Cerebellum (tissue), 4 donors: ENCODE measurements at places on chromosomes 4 and X. TPM values are rescaled to one million over a fixed set of nuclear protein-coding genes. Genes with fewer than 3 reads are reported as not detected.
A peak's percentile ranks its signal among the peaks of the same experiment; 100 is the strongest.

DNA sequence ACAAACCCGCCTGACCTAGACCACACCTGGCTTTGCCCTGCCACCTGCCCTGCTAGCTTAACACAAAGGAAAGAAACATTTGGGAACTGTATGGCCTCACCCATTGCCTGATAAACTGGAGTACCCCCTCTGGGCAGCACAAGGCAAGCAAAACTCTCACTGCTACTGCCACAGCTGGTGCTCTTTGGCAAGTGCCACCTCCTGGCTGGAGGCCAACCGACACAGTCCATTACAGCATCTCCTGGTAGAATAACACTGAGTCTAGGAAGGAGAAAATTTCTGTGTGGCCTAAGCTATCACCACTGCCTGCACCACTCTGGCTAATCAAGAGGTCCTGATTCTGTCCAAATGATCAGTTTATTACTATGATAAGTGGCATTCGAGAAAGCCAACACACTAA is 18.9 kb upstream of the SPANXN3 start:
- DNase-seq = no peak

DNA sequence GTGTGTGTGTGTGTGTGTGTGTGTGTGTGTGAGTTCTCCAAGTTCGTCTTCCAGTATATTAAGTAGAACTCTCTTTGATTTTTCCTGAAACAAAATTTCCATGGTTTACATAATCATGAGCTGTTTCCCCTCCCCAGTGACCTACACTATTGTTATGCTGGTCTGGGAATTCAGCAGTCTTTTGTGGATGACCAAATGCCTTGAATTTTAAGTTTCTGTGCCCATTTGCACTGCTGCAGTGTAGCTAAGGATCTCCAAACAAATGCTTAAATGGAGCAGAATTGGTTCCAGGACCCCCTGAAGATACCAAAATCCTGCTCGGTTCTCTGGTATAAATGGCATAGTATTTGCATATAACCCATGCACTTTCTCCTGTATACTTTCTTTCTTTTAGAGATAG is 77.2 kb upstream of the SLC34A2 start:
- DNase-seq = no peak

GRCh38 chrX:71095033-71095432 is 618 bp upstream of the FOXO4 start:
- no peak for DNase-seq

DNA sequence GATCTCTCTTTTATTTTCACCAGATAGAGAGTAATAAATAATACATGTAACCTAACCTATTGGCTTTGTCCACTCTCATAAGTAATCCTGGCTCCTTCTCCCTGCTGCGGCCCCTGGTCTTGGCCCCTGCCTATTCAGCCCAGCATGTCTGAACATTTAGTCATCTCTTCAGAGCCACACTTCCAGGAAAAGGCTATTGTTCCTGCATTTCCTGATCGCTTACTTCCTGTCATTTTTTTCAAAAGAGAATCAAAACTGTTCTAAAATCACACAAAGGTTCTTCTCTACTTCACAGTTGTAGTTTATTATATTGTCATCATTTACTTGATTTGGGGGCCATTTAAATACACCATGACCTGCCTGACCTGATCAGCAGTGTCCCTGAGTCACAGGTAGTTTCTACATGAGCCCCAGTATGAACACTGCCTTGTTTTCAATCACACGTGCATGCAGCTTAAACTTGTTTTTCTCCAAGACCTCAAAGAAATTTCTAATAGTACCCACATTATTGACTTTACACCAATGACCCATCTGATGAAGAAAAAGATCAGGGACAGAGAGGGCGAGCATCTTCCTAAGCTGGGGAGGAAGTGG is 47.4 kb upstream of the KDR start:
- DNase-seq = no peak

GRCh38 chr4:15197005-15197404 is 194.7 kb downstream of the CPEB2 start:
- peak; percentile 33 for DNase-seq

- no peak for DNase-seq
These were observed 193.9 kb downstream of the CPXCR1 start for GRCh38 chrX:88940904-88941303.

DNA sequence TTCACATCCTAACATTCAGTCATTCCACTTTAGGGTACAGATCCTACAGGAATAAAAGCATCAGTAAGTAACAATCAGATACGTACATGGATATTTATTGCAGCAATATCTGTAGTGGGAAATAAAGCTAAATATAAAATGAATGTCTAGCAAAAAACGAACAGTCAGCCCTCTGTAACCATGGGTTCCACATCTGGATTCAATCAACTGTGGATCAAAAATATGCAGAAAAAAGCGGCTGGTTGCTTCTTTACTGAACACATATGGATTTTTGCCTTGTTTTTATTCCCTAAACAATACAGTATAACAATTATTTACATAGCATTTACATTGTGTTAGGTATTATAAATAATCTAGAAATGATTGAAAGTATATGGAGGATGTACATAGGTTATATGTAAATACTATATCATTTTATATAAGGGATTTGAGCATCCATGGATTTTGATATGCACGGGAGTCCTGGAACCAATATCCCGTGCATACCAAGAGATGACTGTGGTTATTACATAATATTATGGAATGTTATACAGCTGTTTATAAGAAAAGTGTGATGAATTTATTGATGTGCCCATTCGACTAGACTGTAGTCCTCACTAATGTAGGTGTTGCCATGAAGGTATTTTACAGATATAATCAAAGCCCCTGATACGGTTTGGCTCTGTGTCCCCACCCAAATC is 132.8 kb downstream of the ARHGEF9 start:
- no peak for DNase-seq

GRCh38 chr4:156111686-156112085 is 158.0 kb upstream of the CTSO start:
- no peak for DNase-seq

GRCh38 chr4:152115118-152115517 is 354.3 kb upstream of the GATB start:
- no peak for DNase-seq

DNA sequence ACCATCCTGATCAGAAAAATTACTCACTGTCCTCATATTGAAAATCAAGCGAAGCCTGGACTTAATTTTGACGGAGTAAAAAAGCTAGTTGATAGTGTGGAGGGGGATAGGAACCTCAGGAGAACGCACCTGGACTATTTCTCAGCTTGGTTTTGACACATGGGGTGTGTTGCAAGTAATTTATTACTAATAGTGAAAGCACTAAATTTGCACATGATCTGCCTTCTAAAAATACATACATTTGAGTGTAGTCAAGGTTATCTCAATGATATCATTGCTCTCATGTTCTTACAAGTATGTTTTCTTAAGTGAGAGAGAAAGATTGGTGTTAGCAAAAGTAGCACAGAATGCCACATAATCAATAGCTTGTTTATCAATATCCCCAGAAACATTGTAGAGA is 29.5 kb downstream of the LRIT3 start:
- DNase-seq = no peak

FATE1 gene
- total RNA-seq = not detected

MAP7D2 gene
- total RNA-seq = 9.9 TPM

EIF1AX gene
- 71.0 TPM for total RNA-seq

MAGEB2 gene
- total RNA-seq = not detected

TKTL1 gene
- 5.0 TPM for total RNA-seq
